MCF 10A (cell line): ENCODE measurements at places on chromosomes 4 and X.

DNA sequence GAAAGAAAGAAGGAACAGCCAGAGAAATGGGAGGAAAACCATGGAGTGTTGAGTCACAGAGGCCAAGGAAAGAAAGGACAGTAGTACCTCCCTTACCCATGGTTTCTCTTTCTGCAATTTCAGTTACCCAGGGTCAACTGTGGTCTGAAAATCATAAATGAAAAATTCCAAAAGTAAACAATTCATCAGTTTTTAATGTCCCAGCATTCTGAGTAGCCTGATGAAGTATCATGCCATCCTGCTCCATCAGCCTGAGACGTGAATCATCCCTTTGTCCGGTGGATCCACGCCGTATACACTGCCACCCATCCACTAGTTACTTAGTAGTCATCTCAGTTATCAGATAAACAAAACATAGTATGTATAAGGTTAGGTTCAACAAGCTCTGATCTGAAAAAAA lies 114.2 kb downstream of the COMMD8 start:
- H3K27me3 ChIP-seq, result no peaks in the 10 kb centered on the region
- no peak overlapping the region for H3K27ac ChIP-seq
- DNase-seq, result no peak
- no peaks in the 10 kb centered on the region for H3K36me3 ChIP-seq

GRCh38 chr4:165945991-165946390 lies 73.0 kb downstream of the TLL1 start:
- H3K27me3 ChIP-seq, result no peaks in the 10 kb centered on the region
- no peak for DNase-seq
- H3K4me1 ChIP-seq, result no peaks in the 10 kb centered on the region
- H3K36me3 ChIP-seq, result no peaks in the 10 kb centered on the region
- no peak overlapping the region for H3K27ac ChIP-seq

- no peak overlapping the region for H3K27ac ChIP-seq
- H3K4me1 ChIP-seq, result no peaks in the 10 kb centered on the region
- H3K36me3 ChIP-seq, result no peaks in the 10 kb centered on the region
- H3K27me3 ChIP-seq, result no peaks in the 10 kb centered on the region
- DNase-seq, result peak; percentile 35
Measured at GRCh38 chr4:85127653-85128052, 161.2 kb upstream of the WDFY3 start.

GRCh38 chrX:93598076-93598475 lies 75.3 kb downstream of the NAP1L3 start:
- H3K27me3 ChIP-seq, result peaks cover 21% of the 10 kb centered on the region
- no peaks in the 10 kb centered on the region for H3K4me1 ChIP-seq
- no peak overlapping the region for H3K4me3 ChIP-seq
- no peaks in the 10 kb centered on the region for H3K36me3 ChIP-seq
- H3K27ac ChIP-seq, result no peak overlapping the region
- no peak for DNase-seq

GRCh38 chr4:38914854-38915253 lies 47.2 kb downstream of the FAM114A1 start:
- no peak overlapping the region for H3K4me3 ChIP-seq
- no peaks in the 10 kb centered on the region for H3K27me3 ChIP-seq
- H3K27ac ChIP-seq, result no peak overlapping the region
- H3K4me1 ChIP-seq, result no peaks in the 10 kb centered on the region
- no peak for DNase-seq

DNA sequence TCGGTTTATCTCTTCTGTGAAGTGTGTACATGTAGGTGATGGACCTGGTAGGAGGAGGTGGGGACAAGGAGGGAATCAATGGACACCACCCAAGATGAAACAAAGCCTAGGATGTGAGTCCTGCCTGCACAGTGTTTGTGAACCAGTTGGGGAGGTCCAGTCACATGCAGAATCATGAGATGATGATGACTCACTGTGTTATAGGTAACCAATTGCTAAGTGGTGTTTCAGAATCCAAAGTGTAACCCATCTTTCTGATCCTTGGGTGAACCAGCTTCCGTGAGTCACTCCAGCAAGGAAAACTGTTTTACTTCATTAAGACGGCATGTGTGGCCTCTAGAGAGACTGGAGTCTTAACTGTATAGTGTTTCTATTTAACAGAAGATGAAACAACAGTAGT lies 57.9 kb upstream of the HPF1 start:
- no peak overlapping the region for H3K4me3 ChIP-seq
- H3K4me1 ChIP-seq, result no peaks in the 10 kb centered on the region
- peak; percentile 13 for DNase-seq
- H3K27ac ChIP-seq, result no peak overlapping the region

DNA sequence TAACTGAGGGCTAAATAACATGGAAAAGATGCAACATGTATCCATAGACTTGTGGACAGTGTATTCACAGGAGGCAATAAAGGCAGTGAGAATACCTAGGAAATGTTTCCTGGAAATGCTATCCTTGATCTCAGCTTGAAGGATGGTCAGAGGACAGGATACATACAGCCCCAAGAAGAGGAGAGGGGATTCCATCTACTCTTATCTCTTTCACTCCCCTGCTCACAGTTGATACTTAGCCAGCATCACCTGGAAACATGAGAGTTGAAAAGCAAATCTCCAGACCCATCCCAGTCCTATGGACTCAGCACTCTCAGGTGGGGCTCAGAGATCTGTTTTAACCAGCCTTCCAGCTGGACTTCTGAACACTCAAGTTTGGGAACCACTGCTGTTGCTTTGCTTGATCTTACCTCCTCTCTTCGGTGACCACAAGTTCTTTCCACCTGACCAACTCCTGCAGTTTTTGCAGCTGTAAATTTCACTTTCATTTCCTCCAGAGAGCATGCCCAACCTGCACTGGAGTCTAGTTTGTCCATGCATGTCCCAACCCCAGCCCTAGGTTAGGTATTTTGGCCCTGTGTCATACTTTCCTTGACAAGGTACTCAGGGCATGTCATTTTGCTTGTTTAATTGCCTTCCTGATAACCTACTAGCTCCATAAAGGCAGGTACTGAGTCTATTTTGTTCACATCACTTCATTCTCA lies 10.4 kb downstream of the RELL1 start:
- no peaks in the 10 kb centered on the region for H3K27me3 ChIP-seq
- H3K27ac ChIP-seq, result no peak overlapping the region
- peaks cover 11% of the 10 kb centered on the region for H3K36me3 ChIP-seq
- H3K4me3 ChIP-seq, result peak overlapping the region; percentile 45

GRCh38 chrX:69173906-69174305 lies 8.7 kb upstream of the PJA1 start:
- H3K27me3 ChIP-seq, result peaks cover 78% of the 10 kb centered on the region
- H3K4me3 ChIP-seq, result no peak overlapping the region
- no peaks in the 10 kb centered on the region for H3K4me1 ChIP-seq

- H3K27ac ChIP-seq, result peak overlapping the region; percentile 24
- H3K4me3 ChIP-seq, result no peak overlapping the region
- peaks cover 14% of the 10 kb centered on the region for H3K4me1 ChIP-seq
- no peaks in the 10 kb centered on the region for H3K27me3 ChIP-seq
- no peaks in the 10 kb centered on the region for H3K36me3 ChIP-seq
Measured at GRCh38 chr4:99710681-99711345, 53.2 kb upstream of the C4orf54 start.

DNA sequence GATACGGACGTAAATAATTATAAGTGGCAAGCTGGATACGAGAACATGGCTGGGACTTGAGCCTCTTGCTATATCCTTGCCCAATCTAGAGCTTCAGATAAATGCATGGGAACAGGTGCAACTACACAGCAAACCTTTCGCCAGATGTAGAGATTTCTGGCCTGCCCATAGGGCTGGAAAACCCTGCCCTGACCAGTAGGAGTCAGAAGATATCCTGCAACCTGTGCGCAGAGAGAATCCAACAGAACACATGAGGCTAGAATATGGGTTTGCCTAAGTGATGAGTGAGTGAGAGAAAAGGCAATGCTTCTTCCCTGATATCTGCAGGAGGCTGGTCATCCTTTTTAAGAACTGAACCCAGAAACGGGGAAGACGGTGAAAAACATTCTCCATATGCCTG lies 805.3 kb upstream of the TENM3 start:
- no peak for DNase-seq
- H3K27ac ChIP-seq, result no peak overlapping the region
- H3K4me3 ChIP-seq, result no peak overlapping the region
- H3K36me3 ChIP-seq, result no peaks in the 10 kb centered on the region
- no peaks in the 10 kb centered on the region for H3K4me1 ChIP-seq

DNA sequence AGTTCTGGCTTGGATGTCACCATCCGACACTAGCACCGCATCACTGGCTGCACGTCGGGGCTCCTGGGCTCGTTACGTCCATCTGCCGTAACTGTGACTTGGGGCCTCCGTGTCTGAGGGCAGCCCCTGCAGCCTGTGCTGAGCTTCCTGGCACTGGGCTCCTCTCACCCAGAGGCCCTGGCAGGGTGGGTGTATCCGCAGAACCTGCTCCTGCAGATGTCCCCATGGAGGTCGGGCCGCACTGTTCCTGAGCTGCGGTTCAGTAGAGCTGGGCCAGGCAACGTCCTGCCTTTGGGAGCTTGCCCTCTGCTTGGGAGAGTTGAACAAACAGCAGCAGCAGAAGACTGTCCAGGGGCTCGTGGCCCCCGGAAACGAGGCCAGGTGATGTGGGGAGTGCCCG lies 71.4 kb downstream of the RGS12 start:
- H3K36me3 ChIP-seq, result peaks cover 8% of the 10 kb centered on the region
- no peak overlapping the region for H3K27ac ChIP-seq
- H3K27me3 ChIP-seq, result no peaks in the 10 kb centered on the region
- no peak overlapping the region for H3K4me3 ChIP-seq
- H3K4me1 ChIP-seq, result no peaks in the 10 kb centered on the region

GRCh38 chr4:155530857-155531256 lies 135.8 kb upstream of the GUCY1A1 start:
- H3K4me1 ChIP-seq, result peaks cover 5% of the 10 kb centered on the region
- no peak overlapping the region for H3K27ac ChIP-seq
- H3K36me3 ChIP-seq, result no peaks in the 10 kb centered on the region
- H3K4me3 ChIP-seq, result no peak overlapping the region
- no peaks in the 10 kb centered on the region for H3K27me3 ChIP-seq

DNA sequence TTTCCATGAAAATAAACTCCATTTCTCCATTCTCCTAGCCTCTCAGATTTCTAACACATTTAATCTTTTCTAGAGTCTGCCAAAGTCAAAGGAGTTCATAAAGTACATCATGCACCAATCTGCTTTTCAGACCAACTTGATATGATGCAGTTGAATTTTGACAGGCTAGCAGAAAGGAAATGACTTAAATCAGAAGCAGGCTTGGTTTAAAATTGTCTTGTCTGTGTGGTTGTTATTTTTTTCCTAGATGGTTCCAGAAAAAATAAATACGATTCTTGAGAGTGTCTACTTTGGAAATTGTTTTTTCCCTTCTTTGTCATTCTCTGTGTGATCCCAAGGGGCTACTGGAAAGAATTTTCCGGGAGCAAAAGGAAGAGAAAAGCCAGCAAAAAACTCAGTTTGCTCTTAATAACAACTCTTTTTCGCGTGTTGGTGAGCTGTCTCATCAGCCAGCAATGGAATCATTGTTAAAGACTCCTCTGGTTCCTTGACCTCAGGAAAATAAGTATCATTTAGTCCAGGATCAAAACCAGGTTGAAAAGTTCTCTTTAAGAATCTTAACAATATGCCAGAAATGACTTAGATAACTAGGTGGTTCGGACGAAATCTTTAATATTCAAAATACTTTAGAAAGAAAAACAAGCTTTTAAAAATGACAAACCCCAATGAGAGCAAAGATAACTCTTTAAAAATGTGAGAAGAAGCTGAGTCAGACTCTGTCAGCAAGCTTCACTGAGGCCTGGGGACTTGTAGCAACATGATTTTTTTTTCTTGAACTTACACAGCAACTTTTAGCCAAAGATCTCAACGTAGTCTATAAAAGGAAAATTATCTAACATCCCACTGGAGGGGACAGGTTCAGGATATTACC lies 49.7 kb upstream of the GAB1 start:
- H3K27ac ChIP-seq, result peak overlapping the region; percentile 81
- no peaks in the 10 kb centered on the region for H3K27me3 ChIP-seq
- peaks cover 17% of the 10 kb centered on the region for H3K4me1 ChIP-seq

GRCh38 chr4:3744901-3745300 lies 21.3 kb upstream of the ADRA2C start:
- DNase-seq, result no peak
- no peak overlapping the region for H3K4me3 ChIP-seq
- H3K27ac ChIP-seq, result no peak overlapping the region
- peaks cover 33% of the 10 kb centered on the region for H3K27me3 ChIP-seq

GRCh38 chr4:48299560-48299959 lies 29.9 kb upstream of the TEC start:
- H3K4me1 ChIP-seq, result peaks cover 5% of the 10 kb centered on the region
- no peak overlapping the region for H3K4me3 ChIP-seq
- no peaks in the 10 kb centered on the region for H3K36me3 ChIP-seq
- no peaks in the 10 kb centered on the region for H3K27me3 ChIP-seq

DNA sequence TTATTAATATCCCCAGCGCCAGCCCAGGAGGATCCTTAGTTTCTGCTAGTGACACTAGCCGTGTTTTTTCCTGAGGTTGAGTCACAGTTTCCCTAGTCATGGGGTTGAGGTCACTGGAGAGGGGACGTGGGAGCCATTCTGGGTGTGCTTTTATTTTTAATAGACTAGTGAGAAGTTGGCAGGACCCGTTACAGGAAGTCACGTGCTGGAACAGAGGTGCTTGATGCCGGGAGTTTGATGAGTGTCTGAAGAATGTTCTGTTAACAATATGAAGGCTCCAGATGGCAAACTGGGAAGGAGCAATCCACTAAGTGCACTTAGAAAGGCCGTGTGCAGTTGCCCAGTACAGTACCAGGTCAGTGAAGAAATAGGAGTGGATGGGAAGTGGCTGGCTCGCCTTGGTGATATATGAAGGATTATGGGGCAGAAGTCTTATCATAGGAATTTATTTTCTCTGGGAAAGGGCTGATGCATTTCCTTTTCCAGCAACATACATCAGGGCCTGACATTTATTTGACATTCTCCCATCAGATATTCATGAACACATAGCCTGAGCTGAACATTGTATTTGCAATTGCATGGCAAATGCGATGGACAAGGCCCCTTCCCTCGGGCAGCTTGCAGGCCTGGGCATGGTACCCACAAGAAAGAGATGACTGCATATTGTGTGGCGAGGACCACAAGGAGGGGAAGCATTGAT lies 291.8 kb downstream of the FBXW7 start:
- H3K36me3 ChIP-seq, result no peaks in the 10 kb centered on the region
- peaks cover 9% of the 10 kb centered on the region for H3K4me1 ChIP-seq
- no peak overlapping the region for H3K4me3 ChIP-seq
- no peaks in the 10 kb centered on the region for H3K27me3 ChIP-seq
- H3K27ac ChIP-seq, result no peak overlapping the region
- DNase-seq, result no peak

DNA sequence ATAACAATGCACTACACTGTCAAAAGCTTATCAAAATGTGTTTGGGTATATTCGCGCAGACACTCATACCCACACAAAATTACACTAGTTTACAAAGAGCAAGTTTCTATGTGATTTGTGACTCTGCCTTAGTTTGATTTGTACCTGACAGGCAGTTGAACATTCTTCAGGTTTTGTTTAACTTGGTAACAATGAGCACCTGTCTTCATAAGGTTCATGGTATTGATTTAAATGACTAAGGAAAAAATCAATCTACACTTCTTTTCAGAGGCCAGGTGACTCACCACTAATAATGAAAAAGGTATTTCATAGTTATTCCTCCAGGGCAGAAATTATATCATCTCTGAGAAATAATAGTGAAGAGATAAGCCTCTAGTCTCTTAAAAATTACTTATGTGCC lies 1114.6 kb upstream of the AGA start:
- H3K27ac ChIP-seq, result no peak overlapping the region
- H3K4me3 ChIP-seq, result no peak overlapping the region
- H3K4me1 ChIP-seq, result peaks cover 6% of the 10 kb centered on the region
